Sciatic nerve (tissue), 2 donors: ENCODE measurements at places on chromosomes 1 and 21. TPM values are rescaled to one million over a fixed set of nuclear protein-coding genes. Genes with fewer than 3 reads are reported as not detected.

AGBL4 gene
- 1.3 TPM for total RNA-seq

KANK4 gene
- total RNA-seq, result 69.9 TPM

TTC24 gene
- total RNA-seq, result not detected

CD160 gene
- total RNA-seq, result 0.45 TPM
